HTR-8/SVneo (cell line): ENCODE measurements at places on chromosomes 4 and X.

- DNase-seq, result no peak
These were observed 139.4 kb upstream of the HCCS start for GRCh38 chrX:10971759-10972158.

GRCh38 chr4:40844261-40844660, 94.5 kb downstream of the NSUN7 start:
- DNase-seq, result no peak

GRCh38 chr4:167492007-167492406, 257.7 kb upstream of the SPOCK3 start:
- DNase-seq, result no peak

DNA sequence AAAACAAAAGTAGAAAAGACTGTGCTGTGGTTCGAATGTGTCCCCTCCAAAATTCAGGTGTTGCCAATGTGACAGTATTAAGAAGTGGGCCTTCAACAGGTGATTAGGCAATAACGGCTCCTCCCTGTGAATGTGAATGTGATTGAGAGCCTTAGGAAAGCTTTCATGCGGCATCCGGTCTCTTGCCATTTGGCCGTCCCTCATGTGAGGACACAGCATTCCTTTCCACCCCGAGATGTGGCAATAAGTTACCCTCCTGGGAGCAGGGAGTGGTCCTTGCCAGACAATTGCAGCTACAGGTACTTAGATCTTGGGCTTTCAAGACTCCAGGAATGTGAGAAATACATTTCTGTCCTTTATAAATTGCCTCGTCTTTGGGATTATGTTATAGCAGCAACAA, 129.3 kb downstream of the CPEB2 start:
- no peak for DNase-seq

GRCh38 chr4:61723492-61723891, 523.4 kb downstream of the ADGRL3 start:
- DNase-seq, result no peak

DNA sequence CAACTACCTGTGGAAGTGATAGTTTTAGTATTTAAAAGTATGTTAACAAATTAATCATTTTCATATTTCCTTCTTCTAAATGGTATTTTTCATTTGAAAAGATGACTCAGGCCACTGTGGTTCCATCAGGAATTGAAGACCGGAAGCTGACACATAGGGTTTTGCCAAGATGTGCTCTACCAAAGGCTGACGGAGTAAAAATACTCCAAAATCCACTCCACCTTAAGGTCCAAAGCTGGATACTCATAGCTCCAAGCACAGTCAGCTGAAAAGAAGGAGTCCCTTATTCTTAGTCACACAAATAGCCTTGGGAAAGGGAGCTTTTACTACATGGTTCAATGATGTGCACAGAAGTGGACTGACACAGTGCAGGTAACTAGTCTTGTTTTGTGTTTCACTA, 472.0 kb downstream of the ARAP2 start:
- DNase-seq, result peak; percentile 33

- peak; percentile 27 for DNase-seq
These were observed 66.0 kb upstream of the GEMIN8 start for GRCh38 chrX:14095702-14096101.

- DNase-seq, result no peak
These were observed 23.4 kb downstream of the CYTL1 start for GRCh38 chr4:4995908-4996265.

- no peak for DNase-seq
These were observed 1.8 kb downstream of the PLXNA3 start for GRCh38 chrX:154459832-154460231.

DNA sequence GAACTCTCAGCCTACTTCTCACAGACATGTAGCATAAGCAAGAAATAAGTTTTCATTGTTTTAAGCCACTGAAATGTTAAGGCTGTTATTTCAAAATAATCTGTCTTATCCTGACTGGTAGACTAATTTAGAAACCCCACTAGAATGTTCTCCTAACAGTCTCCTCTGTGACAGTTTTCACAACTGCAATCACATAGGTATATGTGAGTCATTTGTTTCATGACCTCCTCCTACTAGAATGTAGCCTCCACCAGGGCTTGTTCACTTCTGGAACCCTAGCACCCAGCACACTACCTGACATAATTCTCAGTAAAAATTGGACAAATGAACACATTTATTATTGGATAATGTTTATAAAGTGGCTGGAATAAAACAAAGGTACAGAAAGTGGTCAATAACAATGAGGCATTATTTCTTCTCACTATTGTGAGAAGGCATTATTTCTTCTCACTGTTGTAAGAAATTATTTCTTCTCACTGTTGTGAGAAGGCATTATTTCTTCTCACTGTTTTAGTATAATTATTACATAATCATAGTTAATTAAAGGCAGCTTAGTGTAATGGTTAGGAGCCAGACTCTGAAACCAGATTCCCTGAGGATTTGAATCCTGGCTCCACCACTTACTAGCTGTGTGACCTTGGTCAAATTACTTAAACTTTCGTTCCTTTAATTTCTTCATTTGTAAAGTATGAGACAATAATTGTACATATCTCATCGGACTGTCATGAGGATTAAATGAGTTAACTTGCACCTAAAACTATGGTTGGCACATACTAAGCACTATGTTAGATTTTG, 251.5 kb downstream of the RASL11B start:
- DNase-seq, result no peak

GRCh38 chr4:89486042-89486441, 178.4 kb upstream of the GPRIN3 start:
- DNase-seq, result peak; percentile 18

- no peak for DNase-seq
These were observed 56.5 kb upstream of the ANKRD17 start for GRCh38 chr4:73315091-73315490.

GRCh38 chrX:11579636-11580600, 85.8 kb downstream of the ARHGAP6 start:
- no peak for DNase-seq

- DNase-seq, result no peak
These were observed 60.9 kb downstream of the NPY5R start for GRCh38 chr4:163404580-163404979.

DNA sequence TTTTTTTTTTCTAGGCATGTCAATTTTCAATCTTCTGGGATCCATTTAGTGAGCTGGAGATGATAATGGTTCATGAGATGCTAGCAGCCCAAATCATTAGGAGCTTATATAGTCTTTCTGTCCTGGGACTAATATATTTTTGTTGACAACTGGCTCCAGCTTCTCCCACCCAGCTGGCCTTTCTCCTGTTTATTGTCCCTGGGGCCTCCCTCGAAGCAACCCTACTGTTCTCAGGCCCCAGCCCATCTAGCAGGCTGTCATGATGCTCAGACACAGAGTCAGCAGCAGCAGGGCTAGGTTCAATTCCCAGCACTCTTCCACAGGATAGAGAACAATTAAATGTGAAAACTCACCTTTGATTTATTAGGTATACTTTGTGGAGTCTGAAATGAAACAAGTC, 127.6 kb upstream of the MID1 start:
- DNase-seq, result no peak

DNA sequence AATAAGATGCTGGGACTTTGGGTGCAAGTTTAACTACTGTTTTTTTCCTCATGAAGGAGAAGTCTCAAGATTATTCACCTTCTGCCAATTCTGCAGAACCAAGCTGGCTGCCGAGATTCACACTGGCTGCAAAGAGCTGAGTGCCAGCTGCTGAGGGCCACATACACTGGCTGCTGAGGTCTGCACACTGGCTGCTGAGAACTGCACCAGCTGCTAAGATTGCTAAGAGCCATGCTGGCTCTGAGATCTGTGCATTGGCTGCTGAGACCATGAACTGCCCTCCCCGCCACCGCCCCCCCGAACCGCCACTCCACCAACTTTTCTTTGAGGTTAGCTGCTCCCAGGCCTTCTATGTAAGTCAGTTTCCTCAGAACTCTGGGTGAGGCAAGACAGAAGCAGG, 330.3 kb downstream of the CBLL2 start:
- no peak for DNase-seq
